ENCODE measurements at places on chromosomes 4 and X. TPM values are rescaled to one million over a fixed set of nuclear protein-coding genes. Genes with fewer than 3 reads are reported as not detected.
A peak's percentile ranks its signal among the peaks of the same experiment; 100 is the strongest.

Gene KIF4A
- total RNA-seq: 34.0 TPM

Gene TLR10
- 0.53 TPM for total RNA-seq

Gene USP17L5
- not detected for total RNA-seq

DNA sequence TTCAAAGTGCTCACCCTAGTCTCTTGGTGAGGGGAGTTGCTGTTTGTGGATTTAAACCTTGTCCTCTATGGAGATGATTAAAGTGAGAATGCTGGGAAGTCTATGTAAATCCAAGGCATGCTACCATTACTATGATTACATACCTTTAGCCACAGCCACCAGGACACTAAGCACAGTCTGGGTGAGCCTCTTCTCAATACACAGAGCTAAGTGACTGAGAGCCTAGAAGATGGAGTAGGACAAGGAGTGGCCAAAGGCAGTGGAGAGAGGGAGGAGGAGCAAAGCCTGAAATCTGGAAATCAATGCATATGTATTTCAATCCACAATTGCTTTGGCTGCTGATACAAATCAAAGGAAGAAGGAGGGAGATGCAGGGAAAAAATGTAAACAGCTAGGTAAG, 12.7 kb upstream of the TSPAN5 start:
- no peak overlapping the region for H3K27ac ChIP-seq
- DNase-seq: no peak
- H3K36me3 ChIP-seq: no peaks in the 10 kb centered on the region
- H3K4me1 ChIP-seq: peaks cover 15% of the 10 kb centered on the region
- no peaks in the 10 kb centered on the region for H3K27me3 ChIP-seq

- no peaks in the 10 kb centered on the region for H3K27me3 ChIP-seq
- no peak for DNase-seq
- H3K4me1 ChIP-seq: no peaks in the 10 kb centered on the region
- no peak overlapping the region for H3K4me3 ChIP-seq
These were observed 126.9 kb downstream of the CBLL2 start for GRCh38 chrX:22399437-22400192.

DNA sequence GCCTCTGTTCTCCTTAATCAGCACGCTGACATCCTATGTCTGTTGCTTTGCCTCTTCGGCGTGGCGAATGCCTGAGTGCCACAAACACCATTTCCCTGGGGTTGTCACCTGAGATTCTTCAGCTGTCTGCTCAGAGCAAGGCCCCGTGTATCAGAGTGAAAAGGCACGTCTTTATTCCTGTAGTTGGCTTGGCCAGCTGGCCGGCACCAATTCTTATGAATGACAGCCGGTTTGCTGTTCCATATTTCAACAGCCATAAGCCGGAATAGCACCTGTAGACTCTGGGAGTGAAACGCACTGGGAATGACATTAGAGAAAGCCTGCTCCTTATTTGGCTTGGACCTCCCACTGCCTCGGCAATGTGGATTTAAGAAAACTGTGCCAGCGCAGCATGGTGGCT, 89.3 kb downstream of the MGST2 start:
- H3K27ac ChIP-seq: no peak overlapping the region
- DNase-seq: no peak
- no peak overlapping the region for H3K4me3 ChIP-seq
- H3K36me3 ChIP-seq: no peaks in the 10 kb centered on the region
- H3K4me1 ChIP-seq: no peaks in the 10 kb centered on the region
- peaks cover 10% of the 10 kb centered on the region for H3K27me3 ChIP-seq

- no peak overlapping the region for H3K27ac ChIP-seq
- no peak for DNase-seq
- no peaks in the 10 kb centered on the region for H3K27me3 ChIP-seq
- no peak overlapping the region for H3K4me3 ChIP-seq
- no peaks in the 10 kb centered on the region for H3K4me1 ChIP-seq
- H3K36me3 ChIP-seq: no peaks in the 10 kb centered on the region
These were observed 173.9 kb downstream of the BMPR1B start for GRCh38 chr4:94931626-94932025.

DNA sequence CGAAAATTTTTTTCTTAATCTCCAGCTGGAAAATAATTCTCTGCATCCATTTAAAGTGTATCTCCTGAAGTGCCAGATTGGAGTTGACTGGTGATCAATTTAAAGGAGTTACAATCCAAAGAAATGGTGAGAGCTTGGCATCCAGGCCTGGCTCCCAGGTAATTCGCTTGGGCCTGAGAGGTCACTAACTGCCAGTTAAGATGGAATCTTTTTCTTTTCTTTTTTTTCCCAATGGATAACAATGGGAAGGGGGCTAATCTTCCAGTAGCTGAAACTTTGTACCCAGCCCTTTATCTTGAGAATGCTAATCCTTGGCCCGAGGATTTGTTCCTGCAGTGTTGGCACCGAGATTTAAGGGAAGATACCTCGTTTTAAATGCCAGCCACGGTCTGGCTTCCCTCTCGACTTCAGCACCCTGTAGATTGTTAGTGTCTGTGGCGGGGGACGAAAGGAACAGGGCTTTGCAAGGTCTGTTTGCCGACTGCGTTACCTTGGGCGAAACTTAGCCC, 13.3 kb upstream of the PITX2 start:
- H3K4me1 ChIP-seq: peaks cover 8% of the 10 kb centered on the region
- DNase-seq: no peak
- H3K4me3 ChIP-seq: no peak overlapping the region
- no peak overlapping the region for H3K27ac ChIP-seq
- peaks cover 84% of the 10 kb centered on the region for H3K27me3 ChIP-seq
- H3K36me3 ChIP-seq: peaks cover 27% of the 10 kb centered on the region

DNA sequence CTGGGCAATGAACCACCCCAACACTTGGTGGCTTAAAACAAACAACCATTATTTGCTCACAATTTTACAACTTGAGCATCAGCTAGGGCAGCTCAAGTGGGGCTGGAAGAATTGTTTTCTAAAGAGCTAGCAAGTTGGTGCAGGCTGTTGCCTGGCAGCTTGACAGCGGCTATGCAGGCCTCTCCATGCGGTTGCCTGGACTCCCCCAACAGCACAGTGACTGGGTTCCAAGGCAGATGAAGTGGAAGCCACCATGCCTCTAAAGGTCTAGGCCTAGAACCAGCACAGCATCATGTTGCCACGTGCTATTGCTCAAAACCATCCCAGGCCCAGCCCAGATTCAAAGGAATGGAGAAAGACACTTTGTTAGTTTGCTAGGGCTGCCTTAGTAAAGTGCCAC, 114.8 kb downstream of the BCOR start:
- H3K4me1 ChIP-seq: peaks cover 3% of the 10 kb centered on the region
- DNase-seq: no peak
- no peak overlapping the region for H3K27ac ChIP-seq

DNA sequence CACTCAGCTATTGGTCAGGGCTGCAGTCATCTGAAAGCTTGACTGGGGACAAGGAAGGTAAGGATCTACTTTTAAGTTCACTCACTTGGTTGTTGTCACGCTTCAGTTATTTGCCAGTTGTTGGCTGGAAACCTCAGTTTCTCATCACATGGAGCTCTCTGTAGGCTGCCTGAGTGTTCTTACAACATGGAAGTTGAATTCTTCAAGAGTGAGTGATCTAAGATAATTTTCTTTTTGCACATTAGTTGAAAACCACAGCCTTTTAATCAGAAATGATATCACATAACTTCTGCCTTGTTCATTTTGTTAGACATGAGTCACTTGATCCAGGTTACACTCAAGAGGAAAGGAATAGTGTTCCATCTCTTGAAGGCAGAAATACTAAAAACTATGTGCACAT, 552.7 kb downstream of the RAPGEF2 start:
- H3K4me1 ChIP-seq: no peaks in the 10 kb centered on the region
- no peaks in the 10 kb centered on the region for H3K27me3 ChIP-seq
- DNase-seq: no peak
- no peak overlapping the region for H3K27ac ChIP-seq

- H3K27me3 ChIP-seq: peaks cover 13% of the 10 kb centered on the region
- H3K27ac ChIP-seq: no peak overlapping the region
- peaks cover 28% of the 10 kb centered on the region for H3K4me1 ChIP-seq
These were observed 27.8 kb downstream of the PPP2R2C start for GRCh38 chr4:6444582-6444981.

DNA sequence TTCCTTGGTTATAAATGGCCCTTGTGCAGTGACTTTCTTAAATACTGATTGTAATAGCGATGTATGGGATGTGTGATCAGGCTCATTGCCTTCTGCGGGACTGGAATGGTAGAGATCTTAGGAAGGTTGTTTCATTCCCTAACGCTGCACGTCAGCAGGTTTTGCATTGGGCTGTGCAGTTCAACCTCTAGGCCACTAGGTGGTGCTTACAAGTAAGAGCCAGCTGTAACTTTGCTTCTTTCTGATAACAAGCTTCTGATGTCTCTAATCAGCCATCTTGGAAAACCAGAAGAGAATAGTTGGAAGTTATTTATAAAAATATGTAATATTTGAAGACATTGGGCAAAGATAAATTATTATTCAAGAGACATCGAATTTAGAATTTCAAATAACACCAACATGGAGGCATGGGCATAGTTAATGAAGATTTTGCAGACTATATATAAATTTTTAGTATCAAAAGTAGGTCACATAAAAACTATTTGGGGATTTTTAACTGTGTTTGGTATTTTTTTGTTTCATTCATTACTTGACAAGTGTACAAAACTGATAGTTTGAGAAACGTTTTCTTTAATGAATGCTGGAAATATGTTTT, 339.7 kb upstream of the PCDH7 start:
- no peaks in the 10 kb centered on the region for H3K27me3 ChIP-seq
- no peak overlapping the region for H3K4me3 ChIP-seq
- H3K27ac ChIP-seq: no peak overlapping the region
- H3K4me1 ChIP-seq: no peaks in the 10 kb centered on the region
- no peaks in the 10 kb centered on the region for H3K36me3 ChIP-seq
- DNase-seq: no peak

DNA sequence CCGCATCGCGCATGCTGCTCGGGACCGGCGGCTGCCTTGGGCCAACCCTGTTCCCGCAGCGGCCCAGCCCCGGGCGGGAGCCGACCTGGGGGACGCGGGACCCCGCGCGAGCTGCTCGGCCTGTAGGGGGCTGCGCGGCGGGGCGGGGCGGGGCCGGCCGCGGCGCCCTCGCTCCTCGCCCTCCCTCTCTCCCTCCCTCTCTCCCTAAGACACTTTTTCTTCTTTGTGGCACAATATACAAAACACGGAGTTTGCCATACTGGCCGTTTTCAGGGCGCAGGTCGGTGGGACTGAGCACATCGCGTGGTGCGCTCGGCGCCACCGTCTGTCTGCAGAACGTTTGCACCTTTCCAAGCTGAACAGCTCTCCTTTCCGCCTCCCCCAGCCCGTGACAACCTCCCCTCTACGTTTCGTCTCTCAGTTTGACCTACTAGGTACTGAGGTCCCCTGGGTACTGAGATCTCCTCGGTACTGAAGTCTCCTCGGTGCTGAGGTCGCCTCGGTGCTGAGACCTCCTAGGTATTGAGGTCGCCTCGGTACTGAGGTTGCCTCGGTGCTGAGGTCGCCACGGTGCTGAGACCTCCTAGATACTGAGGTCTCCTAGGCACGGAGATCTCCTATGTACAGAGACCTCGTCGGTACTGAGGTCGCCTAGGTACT, 261.1 kb upstream of the PLCXD1 start:
- peak overlapping the region; percentile 84 for H3K4me3 ChIP-seq
- H3K36me3 ChIP-seq: no peaks in the 10 kb centered on the region
- H3K27ac ChIP-seq: peak overlapping the region; percentile 66
- no peaks in the 10 kb centered on the region for H3K27me3 ChIP-seq

- H3K4me3 ChIP-seq: no peak overlapping the region
- H3K36me3 ChIP-seq: no peaks in the 10 kb centered on the region
These were observed 8.8 kb downstream of the C4orf50 start for GRCh38 chr4:6009452-6009851.

DNA sequence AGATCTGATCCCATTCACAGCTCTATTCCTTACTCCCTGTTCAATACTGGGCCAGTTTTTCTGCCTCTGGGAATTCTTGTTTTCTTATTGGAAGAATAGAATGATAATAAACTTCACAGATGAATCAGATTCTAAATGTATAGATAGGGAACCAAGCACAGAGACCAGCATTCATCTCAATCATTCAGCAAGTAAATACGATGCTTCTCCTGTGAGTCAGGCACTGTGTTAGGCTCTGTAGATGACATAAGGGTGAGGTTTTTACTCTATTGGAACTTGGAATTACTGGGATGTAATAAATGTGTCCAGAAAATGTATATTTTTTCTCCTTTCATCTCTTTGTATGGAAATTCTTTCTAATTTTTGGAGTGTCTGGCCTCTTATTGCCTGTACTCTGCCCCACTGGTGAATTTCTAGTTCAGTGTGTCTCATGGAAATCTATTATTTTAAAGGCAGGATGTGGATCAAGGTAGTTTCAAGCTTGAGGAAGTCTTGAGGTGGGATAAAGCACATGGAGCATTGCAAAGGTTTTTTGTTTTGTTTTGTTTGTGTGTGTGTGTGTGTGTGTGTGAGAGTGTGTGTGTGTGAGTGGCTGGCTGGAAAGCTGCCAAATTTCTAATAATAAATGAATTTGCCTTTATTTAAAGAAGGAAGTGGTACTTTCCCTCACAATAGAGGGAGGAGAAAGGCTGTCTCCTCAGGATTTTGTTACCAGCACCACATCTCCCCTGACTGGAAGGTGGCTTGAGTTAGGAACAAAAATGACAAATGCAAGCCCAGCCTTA, 117.9 kb upstream of the HS3ST1 start:
- peaks cover 2% of the 10 kb centered on the region for H3K27me3 ChIP-seq
- H3K4me1 ChIP-seq: peaks cover 8% of the 10 kb centered on the region
- no peaks in the 10 kb centered on the region for H3K36me3 ChIP-seq
- H3K27ac ChIP-seq: no peak overlapping the region
- DNase-seq: no peak
- no peak overlapping the region for H3K4me3 ChIP-seq

- no peaks in the 10 kb centered on the region for H3K27me3 ChIP-seq
- no peak overlapping the region for H3K4me3 ChIP-seq
- no peaks in the 10 kb centered on the region for H3K36me3 ChIP-seq
- no peak overlapping the region for H3K27ac ChIP-seq
- H3K4me1 ChIP-seq: no peaks in the 10 kb centered on the region
These were observed 131.5 kb downstream of the NR3C2 start for GRCh38 chr4:148310756-148311155.

Measured in activated CD4-positive, alpha-beta memory T cell treated with anti-CD3 and anti-CD28 coated beads, Interleukin-2, amount 10 ng/mL, durations not matched to agents 7 days and 5 days (primary cell).